Brain microvascular endothelial cell (primary cell): ENCODE measurements at places on chromosomes 12 and 14.

DNA sequence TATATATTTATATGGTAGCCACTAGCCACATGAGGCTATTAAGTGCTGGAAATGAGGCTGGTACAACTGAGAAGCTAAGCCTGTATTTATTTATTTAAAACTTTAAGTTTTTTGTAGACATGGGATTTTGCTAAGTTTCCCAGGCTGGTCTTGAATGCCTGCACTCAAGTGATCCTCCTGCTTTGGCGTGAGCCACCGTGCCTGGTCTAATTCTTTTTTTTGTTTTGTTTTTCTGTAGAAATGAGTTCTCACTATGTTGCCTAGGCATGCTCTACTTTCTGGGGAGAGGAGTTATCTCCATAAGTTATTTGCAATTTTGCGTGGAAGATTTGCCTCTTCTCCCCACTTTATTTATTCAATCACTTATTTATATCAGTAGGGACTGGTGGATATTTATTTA, 4.8 kb upstream of the SNRNP35 start:
- DNase-seq, result no peak

DNA sequence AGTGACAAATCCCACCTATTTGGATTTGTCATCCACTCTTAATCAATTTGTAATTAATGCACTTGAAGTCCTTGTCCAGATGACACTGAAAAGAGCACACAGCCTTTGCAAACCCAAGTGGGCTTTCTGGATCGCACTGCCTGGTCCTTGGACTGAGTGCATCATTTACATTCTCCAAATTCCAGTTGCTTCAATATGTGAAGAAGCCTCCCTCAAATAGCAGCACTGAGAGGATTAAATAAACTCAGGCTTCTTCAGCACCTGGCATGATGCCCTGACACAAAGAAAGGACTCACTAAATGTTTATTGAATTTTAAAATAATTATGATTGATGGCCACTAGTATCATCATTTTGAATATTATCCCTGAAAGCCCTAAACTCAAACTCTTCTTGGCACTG, 496.5 kb downstream of the VRK1 start:
- DNase-seq, result no peak

DNA sequence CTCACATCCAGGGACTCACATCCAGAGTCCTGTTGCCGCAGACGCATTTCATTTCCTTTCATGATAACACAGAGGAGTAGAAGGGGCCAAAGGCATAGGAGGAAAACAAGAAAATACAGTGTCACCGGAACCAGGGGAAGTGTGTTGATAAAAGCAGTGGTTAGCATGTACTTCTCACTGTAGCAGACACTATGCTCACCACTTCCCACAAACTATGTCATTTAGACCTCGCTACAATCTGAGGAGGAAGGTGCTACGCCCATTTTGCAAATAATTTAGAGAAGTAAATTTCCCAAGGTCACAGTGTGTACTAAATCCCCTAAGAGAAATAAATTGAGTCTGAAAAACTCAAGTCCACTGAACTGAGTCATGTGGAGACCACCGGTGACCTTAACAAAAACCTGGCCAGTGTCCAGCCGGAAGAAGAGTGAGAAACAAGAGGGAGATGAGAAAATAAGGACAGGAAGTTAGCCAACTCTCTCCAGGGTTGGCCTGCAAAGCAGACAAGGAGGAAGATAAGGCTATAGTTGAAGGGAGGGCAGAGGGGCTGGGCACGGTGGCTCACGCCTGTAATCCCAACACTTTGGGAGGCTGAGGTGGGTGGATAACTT, 25.8 kb upstream of the TMCC3 start:
- no peak for DNase-seq

DNA sequence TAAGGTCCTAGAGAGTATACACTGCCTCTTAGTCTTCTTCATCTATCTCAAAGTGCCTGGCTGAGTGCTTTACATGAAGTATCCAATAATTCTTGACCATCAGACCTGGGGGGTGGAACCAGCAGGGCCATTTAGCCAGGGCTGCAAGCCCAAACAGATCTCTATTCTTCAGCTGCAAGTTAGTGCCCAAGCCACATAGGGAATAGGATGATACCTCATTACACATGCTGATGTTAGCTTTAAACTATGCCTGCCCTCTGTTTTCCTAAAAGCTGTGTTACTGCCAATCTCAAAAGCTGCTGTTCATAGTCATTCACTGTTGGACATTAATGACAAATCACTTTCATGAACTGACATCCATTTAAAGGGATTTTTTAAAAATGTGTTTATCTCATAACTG, 16.7 kb upstream of the IFNG start:
- DNase-seq, result no peak

DNA sequence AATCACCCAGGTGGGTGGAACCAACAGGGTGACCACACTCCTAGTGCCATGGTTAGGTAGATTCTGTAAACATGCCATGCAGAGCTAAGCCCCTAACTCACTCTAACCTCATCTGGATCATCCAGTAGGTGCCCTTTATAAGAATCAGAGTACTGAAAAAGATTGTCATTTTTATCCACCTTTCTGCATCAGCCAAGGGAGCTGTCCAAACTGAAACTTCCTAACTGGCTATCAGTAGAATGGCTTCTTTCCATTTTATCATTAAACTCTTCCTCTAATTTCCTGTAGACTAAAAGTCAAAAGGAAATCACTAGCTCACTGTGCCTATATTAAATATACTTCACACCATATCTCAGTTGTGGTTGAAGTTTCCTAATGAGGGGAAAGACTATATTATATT, 6.5 kb downstream of the KCNK10 start:
- no peak for DNase-seq

GRCh38 chr12:69007101-69007854, 74.3 kb upstream of the CPM start:
- peak; percentile 63 for DNase-seq

- no peak for DNase-seq
These were observed 864.2 kb downstream of the TRHDE start for GRCh38 chr12:73136386-73136785.

DNA sequence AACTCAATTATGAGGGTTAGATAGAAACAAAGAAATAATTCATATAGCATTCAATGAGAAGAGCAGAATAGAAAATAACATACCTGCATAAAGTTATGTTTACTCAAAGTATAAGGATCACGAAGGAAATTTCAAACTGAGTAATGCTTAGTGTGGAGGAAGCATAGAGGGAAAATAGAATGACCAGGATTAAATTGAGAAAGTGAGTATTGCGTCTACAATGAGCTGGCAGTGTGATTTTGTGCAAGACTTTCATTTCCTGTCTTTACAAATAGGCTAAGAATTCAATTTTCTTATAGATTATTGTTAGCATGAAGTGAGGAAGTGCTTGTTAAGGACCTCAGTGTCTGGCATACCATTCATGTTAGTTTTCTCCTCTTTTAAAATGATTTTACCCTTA, 12.0 kb downstream of the ADGRD1 start:
- no peak for DNase-seq

DNA sequence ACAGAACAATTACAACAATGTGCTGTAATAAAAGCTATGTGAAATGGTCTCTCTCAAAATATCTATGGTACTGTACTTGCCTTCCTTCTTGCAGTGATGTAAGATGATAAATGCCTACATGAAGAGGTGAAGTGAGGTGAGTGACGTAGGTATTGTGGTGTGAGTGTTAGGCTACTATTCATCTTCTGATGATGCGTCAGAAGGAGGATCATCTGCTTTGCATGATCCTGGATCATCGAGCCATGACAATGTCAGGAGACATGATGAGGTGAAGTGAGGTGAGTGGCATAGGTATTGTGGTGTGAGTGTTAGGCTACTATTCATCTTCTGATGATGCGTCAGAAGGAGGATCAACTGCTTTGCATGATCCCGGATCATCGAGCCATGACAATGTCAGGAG, 105.8 kb downstream of the KCNC2 start:
- no peak for DNase-seq

GRCh38 chr12:133202493-133203343, 21.4 kb downstream of the ZNF268 start:
- no peak for DNase-seq

- DNase-seq, result no peak
These were observed 33.3 kb upstream of the CCDC198 start for GRCh38 chr14:57526942-57527341.

GRCh38 chr14:55512421-55512820, 67.6 kb upstream of the KTN1 start:
- DNase-seq, result no peak

DNA sequence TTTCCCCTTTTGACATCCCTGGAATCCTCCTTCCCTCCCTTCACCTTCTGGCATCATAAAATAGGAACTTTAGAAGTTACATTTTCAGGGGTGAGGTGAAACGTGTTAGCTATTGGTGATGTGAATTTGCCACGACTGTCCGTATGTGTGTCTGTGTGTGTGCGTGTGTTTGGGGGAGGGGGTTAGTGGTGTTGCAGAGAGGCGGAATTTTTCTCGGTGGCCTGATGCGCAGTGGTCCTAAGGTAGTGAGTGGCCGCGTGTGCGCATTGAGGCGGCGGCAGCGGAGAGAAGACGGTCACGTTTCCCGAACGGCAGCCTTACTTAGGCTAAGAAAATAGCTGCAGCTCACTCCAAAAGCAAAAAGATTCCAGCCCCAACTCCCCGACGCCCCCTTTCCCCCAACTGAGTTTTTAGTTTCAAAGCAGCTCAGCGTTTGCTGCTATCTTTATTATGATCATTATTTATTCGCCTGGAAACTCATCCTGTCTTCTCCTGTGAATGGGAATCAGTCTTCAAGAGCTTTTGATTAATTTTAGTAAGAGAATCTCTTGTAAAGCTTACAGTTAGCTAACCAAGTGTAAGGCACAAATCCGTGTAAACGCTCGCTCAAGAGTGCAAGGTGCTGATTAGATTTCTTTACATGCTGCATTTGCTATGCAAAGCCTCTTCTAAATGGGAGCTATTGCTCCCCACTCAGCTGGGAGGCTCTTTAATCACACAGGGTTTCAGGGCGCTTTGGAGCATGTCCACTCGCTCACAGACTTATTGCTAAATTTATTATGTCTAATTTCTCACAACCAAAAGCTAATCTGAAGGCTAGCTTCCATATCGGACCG, 4.7 kb downstream of the FLRT2 start:
- no peak for DNase-seq
